ENCODE measurements at places on chromosomes 11 and 22.

- no peak for DNase-seq
Observed at GRCh38 chr11:33067294-33067693, 27.9 kb downstream of the TCP11L1 start.

DNA sequence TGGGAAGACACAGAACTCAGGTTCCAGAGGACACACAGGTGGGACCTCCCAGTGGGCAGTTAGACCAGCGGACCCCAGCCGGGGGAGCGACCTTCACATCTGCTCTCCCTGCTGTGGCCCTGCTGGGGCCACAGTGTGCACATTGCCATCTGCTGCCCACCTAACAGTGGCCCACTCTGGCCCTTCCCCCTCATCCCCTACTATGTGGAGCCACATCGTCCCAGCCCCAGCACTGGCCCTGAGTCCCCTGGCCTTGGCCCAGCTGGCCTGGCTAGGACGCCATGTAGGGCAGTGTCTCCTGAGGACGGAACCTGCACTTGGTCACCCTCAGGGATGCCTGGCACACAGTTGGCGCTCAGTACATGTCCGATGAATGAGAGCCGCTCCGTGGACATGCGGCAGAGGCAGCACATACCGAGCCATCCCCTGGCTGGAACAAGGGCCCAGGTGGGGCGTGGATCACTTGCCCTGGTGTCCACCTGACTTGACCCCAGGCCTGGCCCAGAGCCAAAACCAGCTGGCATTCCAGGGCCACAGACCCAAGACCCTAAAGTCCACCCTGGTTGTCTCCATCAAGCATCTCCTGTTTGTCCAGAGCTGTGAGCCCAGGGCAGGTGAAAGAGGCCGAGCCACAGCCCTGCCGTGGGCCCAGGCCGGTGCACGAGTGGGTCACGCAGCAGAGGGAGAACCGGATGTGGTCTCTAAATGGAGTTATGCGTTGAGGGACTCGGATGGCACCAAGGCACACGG lies 93.1 kb upstream of the FGF3 start:
- no peak for DNase-seq

DNA sequence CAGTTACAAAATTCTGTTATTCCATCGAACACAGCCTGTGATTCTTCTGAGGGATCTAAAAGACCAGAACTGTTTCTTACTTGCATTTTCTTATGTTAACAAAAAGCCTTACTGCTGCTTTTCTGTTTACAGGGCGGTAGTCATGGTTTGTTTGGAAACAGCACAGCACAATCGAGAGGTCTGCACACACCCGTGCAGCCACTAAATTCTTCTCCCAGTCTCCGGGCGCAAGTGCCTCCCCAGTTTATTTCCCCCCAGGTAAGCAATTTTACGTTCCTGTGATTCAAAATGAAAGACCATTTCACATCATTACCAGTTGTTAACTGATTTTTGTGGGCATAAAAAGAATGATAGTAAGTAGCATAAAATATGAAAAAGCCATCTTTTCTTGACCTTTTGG lies 60.8 kb upstream of the ADSL start:
- no peak for DNase-seq

- DNase-seq: no peak
Observed at GRCh38 chr11:57276169-57276970, 39.3 kb upstream of the APLNR start.

DNA sequence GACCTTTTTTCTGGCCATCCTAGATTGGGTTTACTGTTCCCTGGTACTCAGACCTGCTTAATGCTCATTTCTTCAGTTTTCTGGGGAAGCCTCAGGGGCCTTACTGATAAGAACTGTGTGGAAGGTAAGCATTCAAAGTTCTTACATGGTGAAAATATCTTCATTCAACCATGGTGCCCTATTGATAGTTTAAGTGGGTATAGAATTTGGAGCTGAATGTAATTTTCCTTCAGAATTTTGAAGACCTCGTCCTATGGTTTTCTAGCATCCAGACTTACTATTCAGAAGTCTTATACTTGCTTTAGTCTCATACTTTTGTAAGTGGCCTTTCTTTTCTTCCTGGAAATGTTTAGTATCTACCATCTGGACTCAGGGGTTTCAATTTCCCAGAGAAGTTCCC lies 75.7 kb downstream of the CDKN1C start:
- DNase-seq: no peak

- DNase-seq: no peak
Observed at GRCh38 chr11:68314203-68315170, 2.1 kb downstream of the LRP5 start.

- no peak for DNase-seq
Observed at GRCh38 chr11:96197801-96198701, 144.9 kb downstream of the MAML2 start.

DNA sequence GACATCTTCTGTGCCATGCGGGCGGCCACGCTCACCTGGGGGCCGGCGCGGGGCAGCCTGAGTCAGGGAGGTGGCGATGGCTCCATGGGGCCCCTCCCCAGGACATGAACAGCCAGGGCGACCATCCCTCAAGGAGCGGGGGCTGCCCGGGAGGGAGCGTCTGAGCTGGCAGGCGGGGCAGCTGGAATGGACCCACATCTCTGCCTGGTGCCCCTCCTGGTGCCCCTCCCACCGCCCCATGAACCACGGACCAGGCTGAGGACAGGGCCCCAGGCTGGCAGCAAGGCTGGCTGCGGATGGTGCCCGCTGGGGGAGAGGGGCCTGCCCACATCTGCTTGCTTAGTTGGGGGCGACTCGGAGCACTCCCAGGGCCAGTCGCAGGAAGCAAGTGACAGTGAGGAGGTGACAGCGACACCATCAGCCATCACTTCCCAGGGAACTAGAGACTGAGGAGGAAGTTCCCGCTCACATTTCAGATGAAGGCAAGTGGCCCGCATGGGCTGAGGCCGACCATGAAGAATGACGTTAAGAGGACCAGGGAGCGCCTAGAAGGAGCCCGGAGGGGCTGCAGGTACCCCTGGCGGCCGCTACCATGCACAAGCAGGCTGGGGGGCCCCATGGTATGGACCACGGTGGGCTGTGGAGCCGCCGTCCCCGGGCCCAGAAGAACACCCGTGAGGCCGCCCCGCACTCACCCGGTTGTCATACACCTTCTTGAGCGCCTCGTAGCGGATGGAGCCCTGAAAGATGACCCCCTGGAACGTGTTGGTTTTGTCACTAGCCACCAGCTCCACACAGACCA lies 37.3 kb downstream of the KIAA0930 start:
- no peak for DNase-seq

GRCh38 chr11:125516245-125516644 lies 20.2 kb upstream of the FEZ1 start:
- no peak for DNase-seq

GRCh38 chr22:45465633-45466032 lies 37.0 kb upstream of the FBLN1 start:
- DNase-seq: no peak

DNA sequence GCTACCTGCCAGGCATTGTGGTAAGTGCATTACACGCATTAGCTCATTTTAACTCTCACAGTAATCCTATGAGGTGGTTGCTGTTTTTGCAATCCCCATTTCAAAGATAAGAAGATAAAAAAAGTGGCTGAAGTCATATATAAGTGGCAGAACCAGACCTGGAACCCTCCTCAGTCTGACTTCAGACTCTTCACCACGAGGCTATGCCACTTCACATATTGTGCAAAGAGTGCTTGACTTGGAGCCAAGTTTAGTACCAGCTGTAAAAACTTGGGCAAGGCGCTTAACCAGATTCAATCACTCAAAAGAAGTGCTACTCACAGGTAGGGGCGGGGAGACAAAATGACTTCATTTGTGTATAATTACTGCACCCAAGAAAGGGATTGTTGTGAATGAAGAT lies 15.3 kb downstream of the BPIFC start:
- no peak for DNase-seq

DNA sequence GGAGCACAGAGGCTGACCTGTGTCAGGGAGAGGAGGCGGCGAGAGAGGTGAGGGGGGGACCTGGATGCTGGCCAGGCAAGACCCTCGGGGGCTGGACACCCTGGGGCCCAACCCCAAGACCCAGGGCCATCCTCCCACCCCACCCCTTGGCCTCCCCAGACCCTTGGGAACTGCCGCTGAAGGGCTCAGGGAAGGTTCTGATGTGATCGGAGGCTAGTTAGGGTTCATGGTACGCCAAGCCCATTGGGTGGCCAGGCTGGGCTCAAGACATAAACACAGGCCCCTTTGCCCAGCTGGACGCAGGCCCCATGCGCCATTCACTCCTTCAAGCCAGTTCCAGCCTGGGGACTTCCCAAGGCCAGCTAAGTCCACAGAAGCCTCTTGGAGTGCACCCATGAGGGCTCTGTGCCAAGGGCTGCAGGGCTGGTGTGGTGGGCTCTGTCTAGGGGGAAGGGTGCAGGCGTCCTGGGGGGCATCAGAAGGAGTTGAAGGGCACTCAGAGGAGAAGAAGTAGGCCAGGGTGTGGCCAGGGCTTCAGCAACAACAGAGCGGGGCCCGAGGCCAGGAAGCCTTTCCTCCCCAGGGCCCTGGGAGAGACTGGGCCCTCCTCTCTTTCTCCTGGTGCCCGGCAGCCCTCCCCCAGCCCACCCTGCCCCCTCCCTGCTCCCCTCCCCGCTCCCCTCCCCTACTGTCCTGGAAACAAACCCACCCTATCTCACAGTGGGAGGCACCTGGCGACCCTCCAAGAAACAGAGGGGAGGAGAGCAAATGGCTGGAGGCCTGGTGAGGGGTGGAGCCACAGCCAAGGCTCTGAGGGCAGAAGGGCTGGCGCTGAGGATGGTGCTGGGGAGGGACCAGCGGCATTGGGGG lies 12.9 kb downstream of the TSPAN32 start:
- DNase-seq: no peak

DNA sequence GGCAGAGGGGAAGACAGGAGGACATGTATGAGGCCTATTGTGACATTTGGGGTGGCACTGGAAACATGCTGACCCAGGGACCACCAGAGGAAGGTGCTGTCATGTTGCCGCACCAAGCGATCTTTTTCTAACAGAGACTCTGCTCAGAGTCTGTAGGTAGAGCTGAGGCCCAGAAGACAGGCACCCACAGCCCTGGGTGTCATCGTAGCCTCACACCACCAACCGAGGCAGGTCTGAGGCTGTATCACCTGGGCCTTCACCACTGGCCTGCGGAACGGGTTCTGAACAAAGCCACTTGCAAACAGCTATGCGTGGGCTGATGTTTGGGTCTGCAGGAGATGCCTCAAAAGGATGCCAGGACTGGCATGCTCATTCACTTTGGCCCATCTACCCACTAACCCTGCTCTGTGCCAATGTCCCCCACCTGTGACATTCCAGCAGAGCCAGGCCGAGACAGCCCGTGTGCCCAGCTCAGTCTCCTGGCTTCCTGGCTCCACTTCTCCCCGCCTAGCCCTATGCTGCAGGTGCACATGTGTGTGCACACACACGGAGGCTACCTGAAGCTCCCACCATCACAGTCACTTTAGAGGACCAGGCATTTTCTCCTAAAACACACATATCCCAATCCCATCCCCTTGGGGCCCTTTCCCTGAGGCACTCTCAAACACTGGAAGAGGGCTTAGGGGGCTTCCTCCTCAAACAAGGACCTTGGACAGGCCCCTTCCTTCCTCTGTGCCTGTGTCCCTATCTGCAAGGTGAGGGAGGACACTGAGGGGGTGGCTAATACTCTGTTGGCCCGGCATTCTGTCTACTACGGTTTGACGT lies 3.6 kb downstream of the TRIM29 start:
- DNase-seq: no peak

GRCh38 chr11:75776546-75776945 lies 8.0 kb downstream of the DGAT2 start:
- DNase-seq: no peak

DNA sequence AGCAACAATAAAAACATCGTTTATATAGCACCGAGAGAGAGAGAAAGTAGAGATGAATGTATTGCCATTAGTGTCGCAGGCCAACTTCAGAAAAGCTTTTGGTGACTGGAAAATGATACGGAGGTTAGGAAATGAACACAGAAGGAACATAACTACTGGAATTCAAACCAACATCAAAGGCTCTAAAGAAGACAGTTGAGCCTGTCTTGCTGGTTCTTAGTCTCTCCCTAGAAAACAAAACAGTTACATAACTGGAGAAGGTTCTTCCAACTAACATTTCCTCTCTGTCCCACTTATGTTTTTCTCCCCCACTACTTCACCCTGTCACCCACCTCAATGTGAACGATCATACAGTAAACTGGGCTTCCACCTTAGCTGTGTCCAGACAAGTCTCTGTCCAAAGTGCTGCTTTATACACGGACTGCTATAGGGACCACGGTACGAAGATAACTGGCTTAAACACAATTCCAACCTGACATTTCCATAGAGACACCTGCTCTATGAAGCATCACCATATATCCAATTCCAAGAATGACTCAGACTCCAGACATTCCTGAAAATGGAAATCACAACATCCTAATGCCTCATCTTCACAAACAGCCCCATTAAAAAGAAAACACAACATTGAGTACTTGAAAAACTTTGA lies 85.2 kb upstream of the ARHGAP32 start:
- no peak for DNase-seq

- DNase-seq: no peak
Observed at GRCh38 chr11:39968071-39968470, 1491.4 kb downstream of the LRRC4C start.

DNA sequence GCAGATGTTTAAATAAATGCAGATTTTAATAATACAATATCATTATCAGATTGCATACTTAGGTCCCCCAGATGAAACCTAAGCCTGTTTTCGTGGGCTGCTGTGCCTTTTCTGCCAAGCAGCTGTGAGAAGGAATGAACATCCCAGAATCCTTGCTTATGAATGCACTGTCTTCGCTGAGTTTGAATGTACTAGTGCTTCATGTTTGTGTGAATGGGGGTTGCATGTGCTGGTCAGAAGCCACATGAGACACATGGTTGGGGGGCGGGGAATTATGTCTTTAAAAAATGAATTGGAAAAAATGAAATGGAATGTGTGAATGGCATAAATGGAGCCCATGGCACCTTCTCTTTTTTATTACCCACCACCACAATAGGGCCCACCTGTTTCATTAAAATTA lies 125.4 kb upstream of the HSD17B12 start:
- no peak for DNase-seq

DNA sequence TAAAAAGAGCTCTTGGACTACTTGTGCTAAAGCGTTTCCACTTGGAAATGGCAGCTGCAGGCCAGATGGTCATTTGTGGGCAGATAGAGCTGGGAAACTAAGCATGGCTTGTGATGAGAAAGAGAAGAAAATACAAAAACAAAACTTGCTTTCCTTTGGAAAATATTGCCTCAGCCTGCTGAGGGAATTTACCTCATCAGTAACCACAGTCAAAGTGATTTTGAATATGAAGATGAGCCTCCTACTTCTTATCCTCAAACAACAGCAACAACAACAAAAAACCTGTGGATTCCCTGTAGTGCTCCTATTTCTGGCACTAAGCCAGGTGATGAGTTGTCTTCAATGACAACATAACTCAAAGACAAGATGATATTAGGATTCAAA lies 62.7 kb upstream of the FIBIN start:
- DNase-seq: no peak
